A549 treated with RU486 at 1 μM for 4 hours (cell line): ENCODE measurements at places on chromosomes 3 and 15. TPM values are rescaled to one million over a fixed set of nuclear protein-coding genes. Genes with fewer than 3 reads are reported as not detected.

INO80 gene
- total RNA-seq, result 10.9 to 17.3 TPM (median 13.6 TPM) in 5 replicates

CPA3 gene
- total RNA-seq, result not detected in 5 replicates

KLF15 gene
- 0.06 to 0.19 TPM (median 0.09 TPM) in 4 of 5 replicates, not detected in the other for total RNA-seq

NKIRAS1 gene
- total RNA-seq, result 7.5 to 9.4 TPM (median 8.1 TPM) in 5 replicates

CRABP1 gene
- 1.5 to 2.0 TPM (median 1.8 TPM) in 5 replicates for total RNA-seq

ADAMTS7 gene
- total RNA-seq, result 2.5 to 4.7 TPM (median 3.6 TPM) in 5 replicates

ACKR2 gene
- total RNA-seq, result not detected in 5 replicates

SLC7A14 gene
- not detected in 5 replicates for total RNA-seq

CELF6 gene
- 0.08 to 0.15 TPM (median 0.11 TPM) in 5 replicates for total RNA-seq

TPRG1 gene
- 0.13 to 0.38 TPM (median 0.25 TPM) in 5 replicates for total RNA-seq
